ENCODE measurements at places on chromosomes 4 and X.

DNA sequence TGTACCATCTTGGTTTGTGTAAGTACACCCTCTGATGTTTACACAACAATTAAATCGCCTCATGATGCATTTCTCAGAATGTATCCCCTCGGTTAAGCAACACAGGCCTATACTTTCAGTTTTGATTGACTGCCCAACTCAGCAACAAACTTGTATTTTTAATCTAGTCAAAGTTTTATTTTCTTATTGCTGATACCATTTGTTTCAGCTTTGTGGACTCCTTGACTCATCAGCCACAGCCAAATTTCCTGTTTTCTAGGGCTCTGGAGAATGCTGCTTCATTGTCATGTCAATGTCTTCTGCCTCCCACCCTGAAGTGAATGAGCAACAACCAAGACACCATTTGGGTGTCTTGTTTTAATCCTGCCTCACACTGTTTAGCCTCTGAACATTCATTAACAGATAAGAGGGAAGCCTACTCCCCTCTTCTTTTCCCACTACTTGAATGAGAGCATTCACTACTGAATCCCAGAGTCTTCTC is 14.0 kb downstream of the BBS12 start:
- DNase-seq = no peak

GRCh38 chrX:64975989-64976672 is at the start of gene ZC4H2:
Gene ZC4H2, minus strand, starts transcription at chrX:64976450. Its CDS starts 73 bp downstream, at chrX:64976377.
- peak; percentile 25 for DNase-seq

DNA sequence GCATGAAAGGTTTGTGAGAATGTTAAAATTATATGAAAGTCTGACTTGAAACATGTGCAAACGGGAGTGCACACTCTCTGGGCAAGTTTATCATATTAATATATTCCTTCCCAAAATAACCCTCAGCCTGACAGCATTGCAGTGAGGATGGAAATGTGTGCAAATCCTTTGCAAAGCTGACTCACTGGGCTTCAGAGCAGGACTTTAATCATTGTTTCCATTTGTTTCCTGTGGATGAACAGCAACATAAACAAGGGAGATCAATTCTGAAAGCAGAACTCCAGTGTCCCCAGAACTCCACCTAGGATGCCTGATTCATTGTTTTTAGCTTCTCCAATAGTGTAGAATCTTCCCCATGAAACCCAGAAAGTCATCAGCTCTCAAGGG is 32.9 kb downstream of the SLC2A9 start:
- no peak for DNase-seq

GRCh38 chr4:75180790-75181776 is 248.2 kb downstream of the PARM1 start:
- DNase-seq = no peak

DNA sequence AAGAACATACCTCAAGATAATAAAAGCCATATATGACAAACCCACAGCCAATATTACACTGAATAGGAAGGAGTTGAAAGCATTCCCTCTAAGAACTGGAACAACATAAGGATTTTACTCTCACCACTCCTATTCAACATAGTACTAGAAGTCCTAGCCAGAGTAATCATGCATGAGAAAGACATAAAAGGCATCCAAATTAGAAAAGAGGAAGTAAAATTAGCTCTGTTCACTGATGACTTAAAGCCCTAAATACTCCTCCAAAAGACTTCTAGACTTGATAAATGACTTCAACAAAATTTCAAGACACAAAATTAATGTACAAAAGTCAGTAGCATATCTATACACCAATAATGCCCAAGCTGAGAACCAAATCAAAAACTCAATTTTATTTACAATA is 235.7 kb downstream of the NKX6-1 start:
- no peak for DNase-seq

DNA sequence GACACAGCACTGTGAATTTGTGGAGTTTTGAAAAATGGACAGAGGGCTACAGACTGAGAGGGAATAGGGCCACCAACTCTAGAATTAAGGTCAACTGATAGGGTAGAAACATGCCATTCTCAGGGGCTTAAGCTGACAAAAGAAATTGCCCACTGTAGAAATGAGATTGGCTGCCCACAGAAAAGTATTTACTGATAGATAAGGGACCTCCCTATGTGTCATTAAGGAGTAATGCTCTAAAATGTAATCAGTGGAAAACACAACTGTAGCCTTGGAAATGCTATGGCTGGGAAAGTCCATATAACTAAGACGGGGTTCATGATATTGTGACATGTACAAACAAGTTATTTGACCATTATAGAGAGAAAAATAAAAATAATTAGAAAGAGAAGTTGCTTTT is 4.6 kb downstream of the RTL9 start:
- DNase-seq = no peak

GRCh38 chrX:99073551-99073950 is 1336.5 kb downstream of the PCDH19 start:
- DNase-seq = no peak

All from activated CD8-positive, alpha-beta memory T cell treated with anti-CD3 and anti-CD28 coated beads for 4 hours (primary cell).